KG1 (cell line): ENCODE measurements at places on chromosomes 5 and 9.

- DNase-seq, result no peak
These were observed 351.9 kb upstream of the IRX2 start for GRCh38 chr5:3103262-3103811.

GRCh38 chr9:4553951-4554381, 63.7 kb downstream of the SLC1A1 start:
- no peak for DNase-seq

DNA sequence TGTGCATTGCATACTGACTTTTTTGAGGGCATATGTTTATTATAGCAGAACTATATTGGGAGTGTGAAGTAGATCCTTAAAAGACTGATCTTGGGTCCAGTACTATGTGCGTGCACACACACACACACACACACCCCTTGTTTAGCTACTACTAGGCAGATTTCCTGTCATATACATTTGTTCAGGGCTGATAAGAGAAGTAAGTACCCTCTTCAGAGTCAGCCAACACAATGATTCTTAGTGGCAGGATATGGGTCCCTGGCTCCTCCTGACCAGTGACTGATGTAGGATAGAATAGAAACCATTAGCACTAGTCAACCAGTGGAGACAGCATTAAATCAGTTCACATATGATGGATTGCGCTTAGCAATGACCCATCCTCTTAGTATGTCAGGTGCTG, 76.2 kb upstream of the MIER3 start:
- DNase-seq, result no peak

GRCh38 chr5:136766456-136766855, 401.1 kb upstream of the TRPC7 start:
- no peak for DNase-seq

- no peak for DNase-seq
These were observed 32.7 kb downstream of the UBE2D2 start for GRCh38 chr5:139593716-139594319.

GRCh38 chr5:122730456-122730855, 44.4 kb upstream of the SNX2 start:
- no peak for DNase-seq
